ENCODE measurements at places on chromosomes 12 and 14.

- no peak for DNase-seq
These were observed 8.1 kb upstream of the DENND5B start for GRCh38 chr12:31599053-31599452.

DNA sequence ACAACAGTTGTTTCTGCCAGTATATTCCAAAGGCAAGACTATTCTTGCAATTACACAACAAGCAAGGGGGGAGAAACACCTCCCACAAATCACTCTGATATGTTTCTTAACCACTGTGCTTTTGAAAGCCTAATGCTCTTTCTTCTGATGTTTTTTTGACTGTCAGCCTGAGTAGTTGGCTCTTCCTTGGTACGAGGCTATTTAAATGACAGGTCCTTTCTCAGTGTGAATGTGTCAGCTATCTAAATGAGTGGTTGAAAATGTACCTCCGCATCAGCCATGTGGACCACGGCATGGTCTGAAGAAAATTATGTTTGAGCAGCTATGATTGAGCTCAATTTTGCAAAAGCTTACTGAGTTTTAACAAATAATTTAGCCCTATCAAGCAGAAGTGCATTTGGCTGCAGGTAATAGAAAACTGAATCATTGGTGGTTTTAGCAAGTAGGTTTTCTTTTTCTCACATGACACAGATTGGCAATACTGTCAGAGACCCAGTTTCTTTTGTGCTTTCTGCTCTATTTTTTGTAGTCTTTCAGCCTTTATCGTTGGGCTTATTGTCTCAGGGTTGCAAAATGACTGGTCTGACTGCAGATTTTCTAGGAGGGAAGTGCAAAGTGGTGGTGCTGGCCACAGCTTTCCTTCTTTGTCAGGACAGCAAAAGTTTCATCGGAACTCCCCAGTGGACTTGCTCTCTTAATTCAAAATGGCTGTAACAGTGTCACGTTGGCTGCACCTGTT lies 162.8 kb downstream of the RGS6 start:
- DNase-seq, result no peak

DNA sequence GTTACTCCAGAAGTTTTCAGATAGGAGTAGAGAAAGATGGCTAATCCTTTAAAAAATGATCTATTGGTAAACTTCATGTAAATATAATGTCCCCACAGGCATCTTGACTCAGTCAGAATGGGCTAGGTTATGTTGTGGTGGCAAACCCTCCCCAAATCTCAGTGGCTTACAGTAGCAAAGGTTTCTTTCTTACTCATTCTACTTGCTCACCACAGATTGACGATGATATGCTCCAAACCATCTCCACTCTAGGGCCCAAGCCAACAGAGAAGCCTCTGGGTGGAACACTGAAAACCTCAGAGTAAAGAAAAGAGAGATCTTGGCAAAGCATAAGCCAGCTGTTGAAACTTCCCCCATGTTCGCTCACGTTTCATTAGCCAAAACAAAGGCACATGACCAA lies 146.4 kb downstream of the EMP1 start:
- DNase-seq, result no peak

DNA sequence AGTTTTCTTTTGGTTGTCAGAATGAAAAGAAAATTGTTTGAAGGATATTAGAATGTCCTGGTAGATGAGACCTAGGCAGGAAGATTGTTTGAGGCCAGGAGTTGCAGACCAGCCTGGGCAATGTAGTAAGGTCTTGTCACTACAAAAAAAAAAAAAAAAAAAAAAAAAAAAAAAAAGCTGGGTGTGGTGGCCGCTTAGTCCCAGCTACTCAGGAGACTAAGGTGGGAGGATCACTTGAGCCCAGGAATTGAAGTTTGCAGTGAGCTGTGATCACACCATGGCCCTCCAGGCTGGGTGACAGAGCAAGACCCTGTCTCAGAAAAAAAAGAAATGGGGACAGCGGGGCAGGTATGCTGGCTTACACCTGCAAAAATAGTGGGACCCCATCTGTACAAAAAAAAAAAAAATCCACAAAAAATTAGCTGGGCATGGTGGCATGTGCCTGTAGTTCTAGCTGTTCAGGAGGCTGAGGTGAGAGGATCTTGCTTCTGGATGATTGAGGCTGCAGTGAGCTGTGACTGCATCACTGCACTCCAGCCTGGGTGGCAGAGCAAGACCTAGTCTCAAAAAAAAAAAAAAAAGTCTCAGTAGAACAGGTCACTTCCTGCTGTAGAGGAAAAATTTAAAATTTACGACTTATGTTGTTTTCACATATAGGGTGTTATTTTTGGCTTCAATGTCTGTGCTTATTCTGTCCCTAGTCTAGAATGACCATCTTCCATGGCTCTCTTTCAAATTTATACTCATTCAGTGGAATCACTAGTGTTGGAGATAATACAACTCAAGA lies 70.7 kb downstream of the PPHLN1 start:
- DNase-seq, result no peak

All from iris pigment epithelial cell (primary cell).